ENCODE measurements at places on chromosomes 2 and 18.

GRCh38 chr2:5290900-5291546 lies 401.2 kb upstream of the SOX11 start:
- no peak for DNase-seq

DNA sequence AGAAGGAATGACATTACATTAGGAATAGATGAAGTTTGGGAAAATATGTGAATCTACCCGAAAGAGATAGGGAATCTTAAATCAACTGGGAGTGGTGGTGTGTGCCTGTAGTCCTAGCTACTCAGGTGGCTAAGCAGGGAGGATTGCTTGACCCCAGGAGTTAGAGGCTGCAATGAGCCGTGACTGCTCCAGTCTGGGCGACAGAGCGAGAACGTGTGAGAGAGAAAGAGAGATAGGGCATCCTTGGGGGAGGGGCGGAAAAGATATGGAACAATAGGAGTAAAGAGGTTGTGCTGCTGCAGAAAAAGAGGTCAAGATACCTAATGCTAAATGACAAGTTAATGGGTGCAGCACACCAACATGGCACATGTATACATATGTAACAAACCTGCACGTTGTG lies 47.1 kb upstream of the ADAM23 start:
- no peak for DNase-seq

DNA sequence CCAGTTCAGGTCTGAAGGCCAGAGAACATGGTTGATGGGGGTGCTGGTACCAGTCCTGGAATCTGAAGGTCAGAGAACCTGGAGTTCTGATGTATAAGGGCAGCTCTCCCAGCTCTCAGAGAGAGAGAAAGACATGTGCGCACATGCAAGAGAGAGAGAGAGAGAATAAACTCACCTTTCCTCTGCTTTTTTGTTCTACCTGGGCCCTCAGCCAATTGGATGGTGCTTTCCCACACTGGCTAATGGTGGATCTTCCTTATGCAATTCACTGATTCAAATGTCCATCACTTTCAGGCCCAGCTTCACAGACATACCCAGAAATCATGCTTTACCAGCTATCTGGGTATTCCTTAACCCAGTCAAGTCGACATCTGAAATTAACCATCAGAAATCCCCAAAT lies 377.7 kb upstream of the MEX3C start:
- DNase-seq, result no peak

GRCh38 chr2:5985536-5986385 lies 293.6 kb downstream of the SOX11 start:
- DNase-seq, result no peak

DNA sequence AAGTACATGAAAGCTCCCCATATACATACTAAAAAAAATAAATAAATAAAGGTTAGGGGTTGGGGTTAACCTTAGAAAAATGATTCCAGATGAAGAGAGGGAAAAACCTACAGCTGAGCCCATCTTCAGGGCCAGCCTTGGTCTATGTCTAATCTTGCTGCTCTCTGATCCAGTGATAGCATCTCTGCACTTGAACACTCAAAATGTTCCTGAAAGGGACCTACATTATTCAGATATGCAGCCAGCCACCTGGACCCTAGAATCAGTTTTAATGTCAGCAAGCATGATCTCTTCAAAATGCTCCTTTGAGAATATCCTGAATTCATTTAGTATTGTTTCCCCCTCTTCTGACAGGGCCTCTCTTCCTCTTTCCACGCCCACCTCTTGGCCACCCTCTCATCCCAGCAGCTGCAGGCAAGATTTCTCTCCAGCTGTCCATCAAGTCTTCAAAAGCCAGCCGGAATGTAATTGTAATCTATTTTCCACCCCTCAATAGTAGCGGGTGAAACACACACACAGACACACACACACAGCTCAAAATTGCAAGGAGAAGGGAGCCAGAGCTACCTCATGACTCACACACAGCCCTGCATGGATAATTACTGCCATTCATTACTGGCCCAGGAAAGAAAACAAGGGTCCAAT lies 135.5 kb downstream of the MYO3B start:
- DNase-seq, result no peak

DNA sequence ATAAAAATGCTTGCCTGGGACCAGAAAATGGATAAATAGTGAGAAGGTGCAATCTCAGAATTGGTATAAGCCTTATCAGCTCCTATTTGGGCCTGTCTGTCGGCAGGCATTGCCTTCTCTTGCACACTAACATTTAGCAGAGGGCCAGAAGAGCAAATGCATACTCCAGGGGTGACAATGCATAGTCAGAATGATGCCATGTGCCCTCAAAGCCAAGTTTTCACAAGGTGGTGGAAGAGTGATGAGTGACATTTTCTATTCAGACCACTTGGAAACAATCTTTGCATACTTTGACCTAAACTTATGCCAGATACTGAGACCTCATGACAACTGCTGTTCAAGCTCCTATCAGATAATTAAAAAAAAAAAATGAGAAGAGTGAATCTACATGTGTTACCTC lies 276.3 kb downstream of the SETBP1 start:
- no peak for DNase-seq

- no peak for DNase-seq
Measured at GRCh38 chr2:190533175-190533967, 1.2 kb downstream of the NEMP2 start.

GRCh38 chr18:76401498-76401897 lies 93.5 kb downstream of the ZNF516 start:
- DNase-seq, result no peak

- no peak for DNase-seq
Measured at GRCh38 chr2:191728750-191729624, 51.1 kb downstream of the NABP1 start.

Data from heart right ventricle (tissue), 16 donors.